Liver (tissue), 10 donors: ENCODE measurements at places on chromosomes 5 and 9. TPM values are rescaled to one million over a fixed set of nuclear protein-coding genes. Genes with fewer than 3 reads are reported as not detected.

The MEF2C gene
- 15.9 TPM for total RNA-seq

The TLR4 gene
- total RNA-seq, result 23.3 TPM

The DOCK2 gene
- 13.7 TPM for total RNA-seq

GRCh38 chr9:132791699-132792240 is 86.3 kb downstream of the AK8 start:
- DNase-seq, result peak; percentile 27

- DNase-seq, result no peak
Measured at GRCh38 chr5:113039934-113040285, 63.3 kb downstream of the DCP2 start.

DNA sequence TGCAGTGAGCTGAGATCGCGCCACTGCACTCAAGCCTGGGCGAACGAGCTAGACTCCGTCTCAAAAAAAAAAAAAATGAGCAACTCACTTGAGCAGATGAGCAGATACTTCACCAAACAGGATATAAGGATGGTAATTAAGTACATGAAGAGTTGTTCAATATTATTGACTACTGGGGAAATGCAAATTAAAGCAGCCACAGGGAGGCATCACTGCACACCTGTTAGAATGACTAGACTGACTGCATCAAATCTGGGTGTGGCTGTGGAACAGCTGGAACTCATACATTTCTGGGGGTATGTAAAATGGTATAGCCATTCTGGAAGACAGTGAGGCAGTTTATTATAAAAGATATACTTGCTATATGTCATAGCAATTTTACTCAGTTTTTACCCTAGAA is 93.0 kb downstream of the WNK2 start:
- no peak for DNase-seq

DNA sequence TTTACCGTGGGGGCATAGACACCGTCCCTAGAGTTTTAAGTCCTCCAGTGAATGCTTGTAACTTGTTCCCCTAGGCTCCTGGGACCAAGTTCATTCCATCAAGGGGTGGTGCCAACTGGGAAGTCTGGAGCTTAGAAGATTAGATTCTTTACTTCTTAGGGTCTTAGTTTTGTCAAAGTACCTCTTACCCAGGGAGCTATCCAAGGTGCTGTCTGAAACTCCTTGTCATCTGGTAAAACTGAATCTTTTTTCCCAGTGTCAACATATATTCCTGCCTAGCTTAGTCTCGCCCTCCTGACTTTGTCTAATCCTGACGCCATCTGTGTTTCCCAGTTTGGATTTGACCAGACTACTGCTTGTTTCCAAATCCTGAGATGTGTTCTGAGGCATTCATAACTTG is 41.6 kb downstream of the MAMDC2 start:
- DNase-seq, result no peak

GRCh38 chr5:76831110-76831452 is 12.3 kb downstream of the F2RL1 start:
- DNase-seq, result no peak

DNA sequence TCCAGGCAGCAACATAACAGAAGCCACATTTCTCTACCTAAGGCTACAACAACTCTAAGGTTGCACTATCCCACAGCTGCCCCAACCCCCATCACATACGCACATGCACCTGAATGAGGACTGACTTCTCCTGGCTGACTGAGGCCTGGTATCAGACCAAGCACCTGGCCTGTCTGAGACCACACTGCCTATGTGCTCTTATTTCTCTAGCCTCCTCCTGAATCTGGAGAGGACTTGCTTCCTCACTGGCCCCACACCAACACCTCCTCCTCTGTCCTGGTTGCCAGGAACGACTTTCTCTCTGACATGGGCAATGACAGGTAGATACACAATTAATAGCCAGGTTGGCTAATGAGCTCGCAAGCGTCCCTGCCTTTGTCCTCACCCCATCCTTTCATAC is 14.9 kb upstream of the VDAC1 start:
- peak; percentile 33 for DNase-seq

GRCh38 chr9:37788332-37788731 is 3.5 kb upstream of the EXOSC3 start:
- no peak for DNase-seq

DNA sequence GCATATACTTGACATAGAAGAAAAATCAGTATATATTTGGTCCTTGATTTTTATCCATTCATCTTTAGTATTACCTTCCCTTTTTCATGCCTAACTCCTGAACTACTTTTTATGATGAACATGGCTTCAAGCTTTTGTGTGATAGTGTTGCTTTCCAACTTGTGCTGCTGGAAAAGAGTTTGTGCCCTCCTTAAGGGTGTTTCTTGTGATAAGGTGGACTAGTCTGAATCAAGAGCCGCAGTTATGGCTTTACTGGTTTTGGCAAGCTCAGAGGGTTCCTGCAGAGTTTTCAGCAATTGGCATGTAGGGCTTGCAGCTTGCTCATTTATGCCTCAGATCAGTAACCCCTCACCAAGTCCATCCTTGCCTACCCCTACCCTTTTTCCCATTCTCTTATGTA is 20.5 kb downstream of the POLR3G start:
- DNase-seq, result no peak

DNA sequence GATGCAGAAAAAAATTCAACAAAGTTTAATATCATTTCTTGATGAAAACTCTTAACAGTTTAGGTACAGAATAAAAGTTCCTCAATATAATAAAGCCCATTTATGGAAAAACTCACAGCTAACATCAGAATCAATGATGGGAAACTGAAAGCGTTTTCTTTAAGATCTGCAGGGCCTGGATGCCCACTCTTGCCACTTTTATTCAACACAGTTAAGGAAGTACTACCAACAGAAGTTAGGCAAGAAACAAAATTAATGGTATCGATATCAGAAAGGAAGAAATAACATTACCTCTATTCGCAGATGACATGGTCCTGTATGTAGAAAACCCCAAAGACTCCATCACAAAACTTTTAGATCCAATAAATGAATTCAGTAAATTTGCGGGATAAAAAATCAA is 542.4 kb upstream of the RGMB start:
- no peak for DNase-seq

DNA sequence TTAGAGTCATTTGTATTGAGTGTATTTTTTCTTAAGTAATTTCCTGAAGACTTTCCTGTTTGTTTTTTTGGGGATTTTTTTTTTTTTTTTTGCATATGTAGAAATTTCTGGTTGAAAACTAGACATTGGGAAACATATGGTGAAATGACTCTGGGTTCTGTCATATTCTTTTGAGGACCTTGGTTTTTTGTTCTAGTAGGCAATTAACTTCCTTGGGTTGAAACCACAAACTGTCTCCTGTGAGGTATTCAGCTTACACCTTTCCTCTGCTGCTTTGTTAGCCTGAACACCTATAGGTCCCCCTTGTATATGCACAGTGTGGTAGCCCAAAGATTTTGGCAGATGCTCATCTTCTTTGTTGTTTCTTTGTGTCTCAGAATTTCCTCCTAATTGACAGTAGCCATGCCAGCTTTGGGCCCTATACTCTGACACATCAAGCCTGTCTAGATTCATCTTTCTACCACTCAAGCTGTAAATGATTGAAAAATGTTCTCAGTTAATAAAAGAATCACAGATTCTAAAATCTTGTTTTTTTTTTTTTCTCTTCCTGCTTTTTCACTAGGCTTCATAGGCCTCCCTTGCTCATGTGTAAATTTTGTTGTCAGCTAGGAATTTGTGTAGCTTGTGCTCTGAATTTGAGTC is 140.6 kb downstream of the COMMD10 start:
- DNase-seq, result no peak

DNA sequence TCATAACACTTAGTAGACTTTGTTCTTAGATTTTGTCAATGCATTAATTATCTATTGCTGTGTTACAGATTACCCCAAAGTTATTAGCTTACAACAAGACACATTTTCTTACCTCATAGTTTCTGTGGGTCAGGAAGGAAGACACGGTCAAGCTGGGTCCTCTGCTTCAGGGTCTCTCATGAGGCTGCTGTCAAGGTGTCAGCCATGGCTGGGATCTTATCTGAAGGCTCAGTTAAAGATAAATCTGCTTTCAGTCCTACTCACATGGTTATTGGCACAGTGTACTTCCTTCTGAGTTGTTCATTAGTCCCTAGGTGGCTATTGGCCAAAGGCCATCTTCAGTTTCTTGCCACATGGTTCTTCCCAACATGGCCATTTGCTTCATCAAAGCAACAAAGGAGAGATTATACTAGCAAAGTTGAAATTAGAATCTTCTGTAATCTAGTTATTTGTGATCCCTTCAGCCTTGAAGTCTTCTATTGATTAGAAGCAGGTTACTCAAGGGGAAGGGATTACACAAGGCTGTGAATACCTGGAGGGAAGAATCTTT is 25.2 kb downstream of the TDRD7 start:
- no peak for DNase-seq

DNA sequence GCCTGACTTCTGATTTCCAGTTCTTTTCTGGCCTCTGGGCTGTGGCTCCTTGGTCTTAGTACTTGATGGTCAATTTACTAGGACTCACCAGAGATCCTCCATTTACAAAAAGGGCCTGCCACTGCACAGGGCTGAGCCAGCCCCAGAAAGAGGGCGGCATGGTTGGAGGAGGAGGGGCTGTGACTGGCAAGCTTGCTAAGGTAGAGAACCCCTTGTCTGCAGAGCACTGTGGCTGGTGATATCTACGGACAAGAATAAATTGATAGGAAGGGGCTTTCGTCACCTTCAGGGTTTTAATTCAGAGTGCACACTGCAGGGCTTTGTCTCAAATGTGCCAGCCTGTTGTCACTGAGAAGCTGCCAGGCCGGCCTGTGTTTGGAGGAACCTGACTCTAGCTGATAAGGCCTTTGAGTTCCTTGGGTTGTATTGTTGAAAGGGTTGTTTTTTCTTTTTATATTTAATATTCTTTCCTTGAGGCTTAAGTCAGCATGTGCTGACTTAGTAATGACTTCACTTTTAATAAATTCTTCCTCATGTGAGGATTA is 15.1 kb downstream of the SLC22A5 start:
- DNase-seq, result no peak

- no peak for DNase-seq
Measured at GRCh38 chr5:33735072-33735471, 156.7 kb downstream of the ADAMTS12 start.

DNA sequence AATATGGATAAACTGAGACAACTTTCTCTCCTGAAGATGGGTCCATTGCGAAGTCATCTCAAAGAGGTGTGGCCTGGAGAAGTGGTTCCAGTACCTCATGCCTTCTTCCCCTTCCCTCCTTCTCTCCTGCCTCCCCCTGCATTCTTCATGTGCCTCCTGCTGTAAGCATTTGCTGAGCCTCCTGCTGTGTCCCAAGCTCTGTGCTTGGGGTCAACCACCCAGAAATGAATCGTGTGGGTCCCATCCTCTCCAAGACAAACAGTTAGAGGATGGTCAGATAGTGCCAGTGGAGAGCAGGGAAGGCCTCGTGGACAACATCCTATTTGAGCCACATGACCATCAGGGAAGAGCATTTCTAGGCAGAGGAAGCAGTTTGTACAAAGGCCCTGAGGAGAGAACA is 53.5 kb downstream of the KCNIP1 start:
- DNase-seq, result no peak

GRCh38 chr5:126192226-126192625 is 231.0 kb upstream of the GRAMD2B start:
- no peak for DNase-seq

GRCh38 chr9:69428017-69428785 is 103.2 kb downstream of the ENTREP1 start:
- DNase-seq, result no peak

- no peak for DNase-seq
Measured at GRCh38 chr9:116360016-116360415, 206.4 kb downstream of the PAPPA start.

DNA sequence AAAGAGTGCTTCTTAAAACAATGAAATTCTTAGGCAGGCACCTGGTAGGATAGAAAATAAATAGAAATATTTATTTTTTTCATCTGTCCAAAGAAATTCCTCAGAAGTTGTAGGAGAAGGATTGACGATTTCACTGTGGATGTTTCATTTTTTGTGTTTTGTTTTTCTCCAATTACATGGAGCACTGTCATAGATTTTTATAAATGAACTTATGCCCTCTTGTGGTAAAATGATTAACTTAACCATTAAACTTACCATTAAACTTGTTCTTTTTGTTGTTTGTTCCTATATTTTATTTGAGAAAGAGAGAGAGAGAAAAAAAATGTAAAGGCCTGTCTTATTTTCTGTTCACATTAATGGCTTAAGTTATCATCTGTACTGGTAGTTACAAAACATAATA is 339.2 kb downstream of the PRR16 start:
- no peak for DNase-seq

GRCh38 chr9:2674141-2674824 is 43.0 kb upstream of the KCNV2 start:
- no peak for DNase-seq

DNA sequence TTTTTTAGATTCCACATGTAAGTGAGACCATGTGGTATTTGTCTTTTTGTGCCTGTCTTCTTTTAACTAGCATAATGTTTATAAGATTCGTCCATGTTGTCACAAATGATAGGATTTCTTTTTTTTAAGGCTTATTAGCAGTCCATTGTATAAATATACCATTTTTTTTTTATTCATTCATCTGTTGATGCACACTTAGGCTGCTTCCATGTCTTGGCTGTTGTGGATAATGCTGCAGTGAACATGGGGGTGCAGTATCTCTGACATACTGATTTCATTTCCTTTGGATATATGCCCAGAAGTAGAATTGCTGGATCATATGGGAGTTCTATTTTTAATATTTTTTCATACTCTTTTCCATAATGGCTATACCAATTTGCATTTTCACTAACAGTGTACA is 48.7 kb downstream of the KIAA1958 start:
- no peak for DNase-seq

DNA sequence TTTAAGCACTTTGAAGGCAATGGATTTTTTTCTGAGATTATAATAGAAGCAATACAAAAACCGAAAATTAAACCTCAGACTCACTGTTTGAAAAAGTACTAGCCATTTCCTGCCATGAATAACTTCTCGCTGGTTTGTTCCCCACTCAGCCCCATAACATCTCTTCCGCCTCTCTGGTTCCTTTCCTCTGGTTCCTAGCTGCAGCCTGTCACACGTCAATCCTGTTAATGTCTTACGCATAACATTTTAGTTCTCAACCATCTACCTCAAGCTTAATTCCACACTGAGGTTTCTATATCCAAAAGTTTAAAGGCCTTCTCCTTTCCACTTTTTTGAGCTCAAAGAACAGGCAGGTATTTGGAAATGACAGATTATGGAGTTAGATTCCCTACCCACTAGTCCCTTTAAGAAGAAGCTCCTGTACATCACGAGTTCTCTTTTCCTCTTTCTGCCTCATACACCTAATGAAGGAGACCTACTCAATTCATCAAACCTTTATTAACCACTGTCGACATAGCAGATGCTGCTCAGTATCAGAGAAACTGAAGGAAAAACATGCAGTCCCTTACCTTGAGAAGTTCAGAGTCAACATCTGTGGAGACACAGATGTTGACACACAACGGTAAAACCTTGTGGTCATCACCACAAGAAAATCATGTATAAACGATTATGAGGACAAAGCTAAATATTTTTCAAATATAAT is 243.0 kb upstream of the PTGER4 start:
- no peak for DNase-seq

DNA sequence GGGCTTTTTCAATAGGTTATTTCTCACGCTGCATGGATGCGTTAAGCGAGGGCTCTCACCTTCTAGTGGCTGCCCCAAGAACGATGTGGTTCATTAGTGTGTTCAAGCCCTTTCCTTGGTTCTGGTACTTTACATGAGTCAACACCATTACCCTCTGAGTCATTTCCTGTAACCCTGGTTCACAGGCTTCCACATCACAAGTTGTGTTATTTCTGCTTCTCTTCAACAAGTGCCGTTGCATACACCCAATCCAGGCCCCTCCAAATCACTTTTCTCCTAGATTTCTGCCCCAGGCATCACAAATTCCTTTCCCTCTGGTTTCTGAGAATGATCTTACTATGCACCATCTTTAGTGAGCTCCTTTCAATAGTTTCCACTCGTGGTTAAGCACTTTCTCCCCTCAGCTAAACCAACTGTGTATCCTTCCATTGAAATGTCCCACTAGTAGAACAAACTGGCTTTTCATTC is 69.5 kb upstream of the RAD23B start:
- no peak for DNase-seq
